ENCODE measurements at places on chromosomes 16 and 17.

GRCh38 chr17:71127416-71127815 is 958.1 kb downstream of the KCNJ2 start:
- DNase-seq = no peak

GRCh38 chr16:20822521-20823325 is 16.4 kb downstream of the REXO5 start:
- no peak for DNase-seq

DNA sequence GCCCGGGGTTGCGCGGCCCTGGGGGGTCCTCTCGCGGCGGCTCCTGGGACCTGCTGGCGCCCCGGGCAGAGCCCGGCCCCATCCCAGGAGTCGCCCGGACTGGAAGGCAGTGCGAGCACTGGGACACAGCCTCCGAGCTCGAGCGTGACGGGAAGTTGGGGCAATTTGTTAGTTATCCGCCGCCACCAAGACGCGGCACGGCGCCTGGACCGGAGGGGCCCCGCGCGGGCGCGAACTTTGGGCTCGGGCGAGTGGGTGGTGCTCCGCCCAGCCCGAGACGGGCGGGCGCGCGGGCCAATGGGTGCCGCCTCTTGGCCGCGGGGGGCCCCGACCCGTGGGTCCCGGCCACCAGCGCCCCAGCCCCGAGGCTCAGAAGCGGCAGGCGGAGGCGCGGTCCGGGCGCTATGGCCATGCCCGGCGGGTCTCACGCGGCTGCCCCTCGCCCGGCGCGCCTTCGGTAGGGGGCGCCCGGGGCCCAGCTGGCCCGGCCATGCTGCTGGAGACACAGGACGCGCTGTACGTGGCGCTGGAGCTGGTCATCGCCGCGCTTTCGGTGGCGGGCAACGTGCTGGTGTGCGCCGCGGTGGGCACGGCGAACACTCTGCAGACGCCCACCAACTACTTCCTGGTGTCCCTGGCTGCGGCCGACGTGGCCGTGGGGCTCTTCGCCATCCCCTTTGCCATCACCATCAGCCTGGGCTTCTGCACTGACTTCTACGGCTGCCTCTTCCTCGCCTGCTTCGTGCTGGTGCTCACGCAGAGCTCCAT is at the start of gene ADORA2B:
TSS of gene ADORA2B (plus strand) at position 372 of the 768 bp plus-strand sequence. CDS start at position 491, 119 bp downstream.
- no peak for DNase-seq

- DNase-seq = no peak
Measured at GRCh38 chr17:40473573-40474365, 27.7 kb downstream of the TNS4 start.

DNA sequence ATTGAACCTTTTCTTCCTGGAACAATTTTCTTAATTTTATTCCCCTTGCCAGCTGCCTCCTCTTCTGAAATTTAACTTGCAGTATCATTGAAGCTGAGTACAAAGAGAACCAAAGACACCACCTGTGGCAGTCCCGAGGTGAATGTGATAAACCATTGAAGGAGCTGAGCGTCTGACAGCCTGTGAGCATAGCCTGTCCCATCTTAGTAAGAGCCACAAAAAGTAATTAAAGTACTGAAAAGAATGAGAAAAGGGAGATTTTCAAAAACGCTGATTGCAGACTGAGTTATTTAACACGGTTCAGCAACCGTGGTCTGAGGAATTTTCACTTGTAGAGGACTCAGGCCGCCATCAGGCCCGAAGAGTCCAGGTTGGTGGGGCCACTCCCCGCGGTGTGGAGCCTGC is 27.2 kb upstream of the ST6GALNAC1 start:
- no peak for DNase-seq

DNA sequence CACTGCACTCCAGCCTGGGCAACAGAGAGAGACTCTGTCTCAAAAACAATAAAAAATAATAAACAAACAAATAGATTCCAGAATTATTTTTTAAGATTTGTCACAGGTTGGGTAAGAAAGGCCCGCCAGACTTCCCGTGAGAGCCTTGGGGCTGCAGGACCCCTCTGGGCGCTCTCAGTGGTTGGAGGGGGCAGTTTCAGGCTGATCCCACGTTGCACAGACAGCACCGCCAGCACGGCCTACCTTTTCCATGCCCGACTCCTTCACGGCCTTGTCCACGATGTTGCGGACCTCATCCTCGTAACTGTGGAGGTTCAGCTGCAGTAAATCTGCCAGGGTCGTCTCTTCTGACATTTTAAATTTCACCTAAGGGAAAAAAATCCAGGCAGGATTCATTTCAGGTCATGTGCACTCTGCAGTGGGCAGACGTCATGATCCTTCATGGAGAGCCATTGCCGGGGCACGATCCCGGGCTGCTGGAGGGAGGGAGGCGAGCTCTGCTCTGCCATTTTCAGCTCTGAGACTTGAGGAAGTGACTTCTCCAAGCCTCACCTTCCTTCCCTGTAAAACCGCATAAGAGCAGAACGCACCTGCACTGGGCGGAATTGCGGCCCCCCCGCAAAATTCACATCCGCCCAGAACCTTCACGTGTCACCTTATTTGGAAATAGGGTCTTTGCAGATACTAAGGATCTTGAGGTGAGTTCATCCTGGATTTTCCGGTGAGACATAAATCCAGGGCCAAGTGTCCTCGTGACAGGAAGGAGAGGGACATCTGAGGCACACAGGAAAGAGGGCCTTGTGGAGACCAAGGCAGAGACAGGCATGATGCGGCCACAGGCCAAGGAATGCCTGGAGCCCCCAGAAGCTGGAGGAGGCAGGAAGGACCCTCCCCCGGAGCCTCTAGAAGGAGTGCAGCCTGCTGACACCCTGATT is 66.8 kb downstream of the DNAH17 start:
- no peak for DNase-seq

DNA sequence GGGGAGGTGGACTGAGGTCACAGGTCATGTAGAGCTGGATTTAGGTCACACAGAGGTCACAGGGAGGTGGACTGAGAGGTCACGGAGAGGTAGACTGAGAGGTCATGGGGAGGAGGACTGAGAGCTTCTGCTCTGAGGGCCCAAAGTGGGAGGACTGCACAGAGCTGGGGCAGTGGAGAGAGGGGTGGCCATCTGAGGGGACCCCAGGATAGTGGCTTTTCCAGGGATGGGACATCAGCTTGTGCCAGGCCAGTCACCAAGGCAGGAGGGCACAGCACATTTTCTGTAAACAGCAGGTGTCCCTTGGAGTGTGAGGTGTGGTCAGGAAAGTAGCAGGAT is 26.1 kb upstream of the JPT2 start:
- DNase-seq = no peak

DNA sequence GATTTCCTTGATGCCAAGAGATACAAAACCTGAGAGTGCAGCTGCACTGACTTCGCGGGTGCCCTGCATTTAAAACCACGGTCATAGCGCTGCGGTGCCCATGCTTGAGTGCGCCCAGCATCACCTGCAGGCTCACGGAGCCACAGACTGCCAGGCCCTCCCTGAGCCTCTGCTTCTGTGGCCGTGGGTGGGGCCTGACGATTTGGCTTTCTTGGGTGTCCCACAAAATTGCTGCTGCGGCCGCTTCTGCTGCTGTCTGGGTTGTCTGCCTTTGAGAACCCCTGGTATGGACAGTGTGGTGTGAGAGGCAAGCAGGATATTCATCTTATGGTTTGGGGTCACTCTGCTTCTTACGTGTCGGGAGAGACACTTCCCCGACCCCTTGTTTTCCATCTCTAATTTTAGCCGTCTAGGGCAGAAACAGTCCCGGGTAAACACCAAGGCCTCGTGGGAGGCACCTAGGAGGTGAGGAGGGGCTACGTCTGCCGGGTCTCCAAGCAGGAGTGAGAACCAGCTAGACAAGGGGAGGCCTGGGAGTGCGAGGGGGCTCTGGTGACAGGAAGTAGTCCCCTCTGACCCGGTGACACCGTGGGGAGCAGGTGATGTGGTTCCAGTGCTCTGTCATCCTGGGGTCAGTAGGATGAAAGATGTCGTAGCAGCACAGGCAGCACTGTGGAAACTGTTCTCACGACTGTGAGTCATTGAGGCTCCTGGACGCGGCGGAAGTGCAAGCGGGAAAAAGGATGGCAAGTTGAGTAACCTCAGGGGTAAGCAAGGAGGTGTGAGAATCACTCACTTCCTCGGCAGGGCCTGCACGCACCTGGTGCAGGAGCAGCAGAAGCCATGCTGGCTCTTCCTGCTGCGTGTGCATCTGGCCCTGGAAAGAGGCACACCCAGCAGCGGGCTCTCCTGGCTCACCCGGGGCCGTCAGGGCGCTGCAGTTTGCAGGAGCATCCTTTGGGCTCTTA is 176.3 kb downstream of the RPTOR start:
- DNase-seq = no peak

GRCh38 chr17:4598776-4599504 is 14.6 kb downstream of the SMTNL2 start:
- DNase-seq = no peak

- DNase-seq = no peak
Measured at GRCh38 chr16:20850981-20851380, 44.7 kb downstream of the REXO5 start.

- DNase-seq = peak; percentile 62
Measured at GRCh38 chr16:69286941-69287713, 24.0 kb upstream of the VPS4A start.

DNA sequence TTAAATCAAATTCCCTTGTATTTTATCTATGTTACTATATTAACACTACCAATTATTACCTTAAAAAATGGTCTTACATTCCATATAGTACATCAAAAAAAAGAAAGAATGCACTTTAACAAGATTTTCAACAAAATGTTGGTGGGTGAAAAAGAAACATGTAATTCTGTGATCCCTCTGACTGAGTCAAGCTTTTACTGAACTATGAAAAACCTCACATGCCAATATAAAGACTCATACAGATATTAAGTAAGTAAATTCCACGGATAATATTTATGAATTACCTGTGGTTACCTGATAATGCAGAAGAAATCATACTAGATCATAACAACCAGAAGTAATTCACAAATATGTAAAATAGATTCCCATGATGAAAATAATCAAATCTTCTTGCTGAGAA is 12.4 kb downstream of the COIL start:
- DNase-seq = no peak

DNA sequence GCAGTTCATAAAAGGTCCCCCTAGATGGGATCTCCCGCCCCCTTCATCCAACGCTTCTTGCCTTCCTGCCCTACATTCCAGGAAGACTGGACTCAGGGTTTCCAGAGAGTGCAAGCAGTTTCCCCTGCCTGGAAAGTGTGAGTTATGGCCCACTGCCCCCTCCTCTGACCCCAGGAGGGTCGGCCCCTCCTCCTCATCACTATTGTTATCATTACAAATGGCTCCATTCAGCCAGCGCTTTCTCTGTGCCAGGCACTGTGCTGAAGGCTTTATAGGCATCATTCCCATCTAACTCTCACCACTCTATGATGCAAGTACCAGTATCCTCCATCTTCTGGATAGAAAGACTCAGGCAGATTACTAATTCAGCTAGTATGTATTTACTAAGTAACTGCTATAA is 90.7 kb downstream of the USP31 start:
- no peak for DNase-seq

DNA sequence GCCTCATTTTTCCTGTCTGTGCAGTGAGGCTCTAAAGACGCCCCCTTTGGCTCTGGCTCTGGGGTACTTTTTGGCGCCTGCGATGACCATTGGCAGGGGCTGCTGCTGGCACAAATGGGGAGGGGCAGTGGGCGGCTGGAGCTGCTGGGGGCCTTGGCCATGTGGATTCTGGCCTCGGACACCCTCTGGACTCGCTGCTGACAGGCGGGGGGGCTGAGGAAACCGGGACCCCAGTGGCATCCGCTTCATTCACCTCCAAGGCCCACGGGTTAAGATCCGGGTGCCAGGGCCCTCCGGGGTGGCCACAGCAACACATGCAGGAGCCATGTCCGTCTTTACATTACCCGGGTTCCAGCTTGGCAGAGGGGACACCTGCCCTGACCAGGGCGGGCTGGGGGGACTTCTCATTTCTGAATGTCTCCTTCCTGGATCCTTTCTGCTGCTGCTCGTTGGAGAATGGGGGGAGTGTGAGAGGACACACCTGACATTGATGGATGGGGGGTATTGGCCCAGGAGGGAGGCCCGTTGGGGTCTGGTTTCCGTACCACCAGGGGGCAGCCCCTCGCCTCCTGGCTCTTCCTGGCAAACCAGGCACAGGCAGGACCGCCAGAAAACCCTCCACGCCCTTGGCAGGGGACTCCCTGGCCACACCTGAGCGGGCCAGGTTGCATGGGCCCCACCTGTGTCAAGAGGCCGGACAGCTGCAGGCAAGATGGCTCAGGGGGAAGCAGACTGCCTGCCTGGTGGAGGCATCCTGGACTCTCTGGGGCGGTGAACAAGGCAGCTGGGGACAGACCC is 21.8 kb downstream of the GSE1 start:
- DNase-seq = no peak

GRCh38 chr17:73232587-73233373 is 28.9 kb downstream of the CPSF4L start:
- DNase-seq = no peak

DNA sequence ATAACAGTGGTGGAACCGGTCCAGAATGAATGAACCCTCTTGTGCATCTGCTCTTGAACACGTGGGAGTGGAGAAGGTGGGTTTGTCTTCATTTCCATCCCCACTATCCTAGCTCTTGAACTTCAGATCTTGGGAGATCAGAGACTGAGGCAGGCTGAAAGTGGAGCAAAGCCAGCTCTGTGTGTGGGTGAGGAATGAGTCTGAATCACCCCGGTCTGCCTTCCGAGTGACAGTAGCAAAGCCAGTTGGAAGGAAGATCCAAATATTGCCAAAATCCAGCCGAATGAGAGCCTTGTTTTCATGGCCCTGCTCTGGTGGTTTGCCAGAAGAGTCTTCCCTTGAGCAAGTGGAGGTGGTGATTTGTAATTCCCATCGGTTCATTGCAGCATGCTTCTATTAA is 29.0 kb upstream of the ASIC2 start:
- no peak for DNase-seq

GRCh38 chr17:44382917-44383316 is 6.5 kb downstream of the ITGA2B start:
- no peak for DNase-seq

GRCh38 chr17:57413848-57414651 is 157.7 kb downstream of the MSI2 start:
- no peak for DNase-seq

DNA sequence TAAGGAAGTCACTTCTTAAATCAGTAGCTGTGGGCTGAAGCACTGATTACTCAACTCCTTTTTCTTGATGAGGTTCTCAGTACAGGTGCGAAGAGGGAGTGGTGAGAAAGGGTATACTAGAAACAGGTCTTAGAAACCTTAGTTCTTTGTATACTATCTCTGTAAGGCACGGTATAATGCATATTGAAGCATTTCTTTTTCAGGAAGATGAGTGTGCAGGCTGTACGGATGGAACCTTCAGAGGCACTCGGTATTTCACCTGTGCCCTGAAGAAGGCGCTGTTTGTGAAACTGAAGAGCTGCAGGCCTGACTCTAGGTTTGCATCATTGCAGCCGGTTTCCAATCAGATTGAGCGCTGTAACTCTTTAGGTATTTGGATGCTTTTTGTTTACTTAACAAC is 39.2 kb downstream of the CYLD start:
- no peak for DNase-seq
